ENCODE measurements at places on chromosomes 11 and 22.

GRCh38 chr22:48576333-48577013 lies 1251.2 kb downstream of the BRD1 start:
- no peak for DNase-seq

- DNase-seq = no peak
Measured at GRCh38 chr11:94576306-94576705, 9.1 kb downstream of the PIWIL4 start.

GRCh38 chr22:50529897-50530579 lies at the start of gene TYMP:
TSS of gene TYMP (minus strand) at chr22:50530012. CDS start at chr22:50529709, 303 bp downstream.
- DNase-seq = peak; percentile 94

DNA sequence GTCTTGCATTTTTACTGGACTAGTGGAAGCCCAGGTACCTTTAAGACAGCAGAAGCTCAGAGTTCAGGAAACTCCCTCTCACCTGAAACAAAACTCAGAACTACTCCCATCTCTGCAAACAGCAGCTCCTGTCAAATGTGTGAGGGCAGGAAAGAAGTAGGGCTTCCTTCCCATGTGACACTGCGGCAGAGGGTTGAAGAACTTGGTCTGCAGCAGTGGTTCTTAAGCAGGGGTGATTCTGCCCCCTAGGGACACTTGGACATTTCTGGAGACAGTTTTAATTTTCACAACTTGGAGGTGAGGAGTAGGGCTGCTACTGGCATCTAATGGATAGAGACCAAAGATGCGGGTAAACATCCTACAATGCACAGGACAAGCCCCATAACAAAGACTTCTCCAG lies 63.4 kb downstream of the RCN1 start:
- DNase-seq = no peak

GRCh38 chr11:65586676-65587075 lies 8.9 kb downstream of the KCNK7 start:
- DNase-seq = no peak

DNA sequence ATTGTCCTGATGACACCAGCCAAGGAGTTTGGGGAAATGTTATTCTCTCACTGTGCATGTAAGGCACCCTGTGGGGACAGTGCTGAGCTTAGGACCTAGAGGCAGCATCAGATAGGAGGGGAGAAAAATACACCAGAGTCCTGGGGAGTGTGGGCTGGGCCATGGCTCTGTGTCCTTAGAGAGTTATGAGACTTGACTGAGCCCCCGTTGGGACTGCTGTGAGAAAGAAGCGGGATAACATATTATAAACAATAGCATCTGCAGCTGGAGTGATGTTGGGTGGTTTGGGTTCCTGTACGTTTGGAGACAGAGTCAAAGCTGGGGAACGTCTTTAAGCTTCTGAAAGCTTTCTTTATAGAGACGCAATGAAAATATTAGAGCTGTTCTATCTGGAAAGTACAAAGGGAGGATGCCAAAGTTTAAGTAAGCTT lies 90.9 kb upstream of the CRTAM start:
- no peak for DNase-seq

DNA sequence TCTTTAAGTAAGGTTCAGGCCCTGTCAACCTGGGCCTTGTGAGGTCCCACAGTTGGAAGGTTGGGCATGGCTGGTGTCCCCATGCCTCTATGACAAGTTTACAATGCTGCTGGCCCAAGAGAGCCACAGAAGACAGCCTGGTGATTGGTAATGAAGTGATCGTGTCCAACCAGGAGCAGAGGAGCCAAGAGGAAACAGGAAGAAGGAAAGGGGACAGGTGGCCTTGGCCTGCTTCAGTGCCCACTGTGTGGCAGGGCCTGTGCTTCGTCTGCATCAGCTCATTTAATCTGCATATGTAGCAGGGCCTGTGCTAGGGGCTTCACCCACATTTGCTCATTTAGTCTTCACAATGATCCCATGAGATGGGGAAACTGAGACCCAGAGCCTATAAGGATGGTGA lies 42.1 kb upstream of the CSNK2A3 start:
- DNase-seq = no peak

DNA sequence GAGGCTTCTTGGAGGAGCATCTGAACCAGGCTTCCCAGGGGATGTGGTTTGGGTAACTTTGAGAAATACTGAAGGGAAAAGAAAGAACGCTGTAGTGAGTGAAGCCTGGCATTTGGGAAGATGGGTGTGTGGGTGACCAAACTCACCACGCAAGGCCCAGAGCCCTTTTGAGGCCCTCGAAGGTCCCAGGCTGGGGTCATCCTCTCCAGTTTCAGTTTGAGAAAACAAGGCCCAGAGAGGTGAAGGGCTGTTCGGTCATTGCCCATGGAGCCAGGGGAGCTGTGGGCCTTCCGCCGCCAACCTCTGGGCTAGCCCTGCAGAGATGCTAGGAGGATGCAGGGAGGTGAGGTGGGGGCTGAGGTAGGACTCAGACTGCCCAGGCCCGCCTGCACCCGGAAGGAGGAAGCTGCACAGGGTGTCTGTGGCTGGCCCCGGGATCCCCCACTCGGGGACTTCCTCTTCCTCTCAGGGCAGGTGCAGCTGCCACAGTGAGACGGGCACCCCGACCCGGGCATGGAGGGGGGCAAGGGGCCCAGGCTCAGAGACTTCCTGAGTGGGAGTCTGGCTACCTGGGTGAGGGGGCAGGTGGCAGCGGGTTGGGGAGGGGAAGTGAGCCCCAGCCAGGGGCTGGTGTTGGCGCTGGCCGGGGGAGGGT lies at the start of gene CCDC88B:
TSS of gene CCDC88B (plus strand) at position 451 of the 655 bp plus-strand sequence. CDS start at position 514, 63 bp downstream.
- peak; percentile 95 for DNase-seq

- DNase-seq = no peak
Measured at GRCh38 chr11:130526846-130527245, 78.4 kb downstream of the ADAMTS15 start.

DNA sequence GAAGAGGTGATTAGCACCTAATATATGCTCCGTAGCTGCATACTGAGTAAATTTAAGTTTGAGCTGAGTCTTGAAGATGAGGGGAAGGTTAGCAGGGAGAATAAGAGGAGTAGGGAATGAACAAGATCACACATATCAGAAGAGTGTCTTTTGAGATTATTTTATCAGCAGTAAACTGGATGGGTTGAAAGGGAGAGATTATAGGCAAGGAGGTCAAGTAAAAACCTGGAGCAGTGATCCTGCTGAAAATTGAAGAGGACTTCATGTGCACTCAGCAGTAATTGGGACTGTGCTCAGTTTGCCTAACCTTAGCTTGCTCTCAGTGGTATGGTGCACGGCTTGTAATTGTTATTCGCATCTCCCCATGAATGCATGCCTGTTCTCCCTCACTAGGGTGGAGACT lies 79.5 kb upstream of the PICALM start:
- DNase-seq = no peak

GRCh38 chr22:44211256-44211945 lies 30.7 kb downstream of the PARVG start:
- no peak for DNase-seq

DNA sequence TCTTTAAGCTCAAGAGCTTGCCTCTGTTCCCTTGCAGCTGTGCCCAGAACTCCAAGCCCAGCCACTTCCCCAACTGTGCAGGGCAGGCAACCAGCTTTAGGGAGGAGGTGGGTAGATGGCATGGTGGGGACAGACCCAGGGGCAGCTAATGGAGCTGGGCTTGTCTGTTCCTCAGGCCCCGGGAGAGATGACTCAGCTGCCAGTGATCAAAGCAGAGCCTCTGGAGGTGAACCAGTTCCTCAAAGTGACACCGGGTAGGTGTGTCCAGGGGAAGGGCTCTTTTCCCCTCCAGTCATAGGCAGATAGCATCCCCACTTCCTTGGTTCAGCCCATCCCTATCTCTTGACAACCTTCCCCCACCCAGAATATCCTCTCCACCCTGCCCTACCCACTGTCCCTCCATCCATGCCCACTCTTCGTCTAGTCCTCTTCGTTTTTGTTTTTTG lies 32.4 kb downstream of the CREB3L1 start:
- no peak for DNase-seq

DNA sequence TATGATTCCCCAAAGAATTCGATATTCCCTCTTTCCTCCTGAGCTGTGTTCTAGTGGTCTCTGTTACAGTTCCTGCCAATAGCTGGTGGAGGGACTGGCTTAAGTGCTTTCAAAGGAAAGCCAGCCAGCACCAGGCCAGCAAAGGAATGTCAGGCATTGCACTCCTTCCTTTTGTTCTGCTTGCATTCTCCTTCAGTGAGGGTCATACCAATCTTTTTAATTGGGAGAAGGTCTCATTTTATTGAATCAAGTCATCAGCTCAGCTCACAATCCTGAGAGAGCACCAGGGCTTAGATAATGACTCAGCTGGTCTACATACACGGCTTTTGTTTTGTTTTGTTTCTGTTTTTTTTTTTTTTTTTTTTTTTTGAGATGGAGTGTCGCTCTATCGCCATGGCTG lies 222.9 kb downstream of the NAV2 start:
- no peak for DNase-seq

GRCh38 chr22:20187777-20188566 lies 37.1 kb upstream of the CCDC188 start:
- no peak for DNase-seq

DNA sequence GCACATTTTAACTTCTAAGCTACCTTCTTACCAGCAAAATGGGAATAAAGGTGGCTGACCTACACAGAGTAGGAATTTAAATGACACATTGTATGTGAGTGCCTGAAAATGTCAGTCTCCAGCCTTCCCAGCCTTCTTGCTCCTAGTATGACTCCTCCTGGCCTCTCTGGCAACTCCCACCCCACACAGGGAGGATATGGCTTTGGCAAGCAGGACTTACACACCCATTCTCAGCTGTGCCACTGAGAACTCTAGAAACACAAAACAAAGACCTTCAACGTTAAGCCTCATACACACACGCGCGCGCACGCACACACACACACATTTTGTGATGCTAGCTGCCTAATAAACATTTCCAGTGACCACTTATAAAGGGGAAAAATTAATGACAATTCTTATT lies 65.8 kb downstream of the PACSIN2 start:
- DNase-seq = no peak

DNA sequence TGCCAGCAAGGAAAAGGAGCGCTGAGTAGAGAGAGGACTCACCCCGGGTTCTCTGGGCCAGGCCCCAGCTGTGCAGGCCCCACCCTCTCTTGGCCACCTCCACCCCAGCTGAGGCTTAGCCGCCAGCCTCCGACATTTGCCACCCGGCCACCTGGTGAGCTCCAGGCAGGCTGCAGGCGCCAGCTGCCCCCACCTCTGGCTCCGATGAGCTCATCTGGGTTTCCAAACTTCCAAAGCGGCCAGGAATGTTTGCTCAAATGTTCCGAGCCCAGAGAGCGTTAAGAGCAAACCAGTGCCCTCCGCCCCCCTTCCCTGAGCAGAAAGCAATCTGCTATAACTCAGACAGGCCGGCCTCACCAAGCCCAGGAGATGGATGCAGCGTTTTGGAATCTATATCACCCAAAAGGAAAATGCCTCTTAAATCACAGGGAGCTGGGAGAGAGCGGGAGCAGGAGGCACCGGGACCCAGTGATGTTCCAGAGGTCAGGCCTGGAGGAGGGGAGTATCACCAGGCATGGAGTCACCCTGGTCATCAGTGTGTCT lies 9.1 kb upstream of the MN1 start:
- no peak for DNase-seq

- no peak for DNase-seq
Measured at GRCh38 chr11:27158456-27159334, 118.1 kb downstream of the BBOX1 start.

DNA sequence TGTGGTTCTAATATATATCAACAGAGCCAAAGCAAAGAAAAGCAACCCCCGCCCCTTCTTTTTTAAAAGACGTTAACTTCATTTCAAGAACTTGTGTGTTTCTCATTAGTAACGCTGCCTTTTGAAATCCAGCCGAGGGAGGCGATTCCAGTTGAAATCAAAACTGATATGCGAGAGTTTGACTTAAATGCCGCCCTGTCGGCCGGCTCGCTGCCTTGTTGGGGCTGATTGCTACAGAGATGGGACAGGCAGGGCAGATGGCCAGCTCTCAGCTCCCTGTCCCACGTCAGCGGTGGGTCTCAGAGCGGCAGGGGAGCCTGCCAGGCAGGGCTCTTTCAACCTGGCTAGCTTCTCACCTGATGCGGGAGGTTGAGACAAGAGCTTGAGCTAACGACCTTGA lies 51.9 kb upstream of the ALX4 start:
- DNase-seq = no peak

DNA sequence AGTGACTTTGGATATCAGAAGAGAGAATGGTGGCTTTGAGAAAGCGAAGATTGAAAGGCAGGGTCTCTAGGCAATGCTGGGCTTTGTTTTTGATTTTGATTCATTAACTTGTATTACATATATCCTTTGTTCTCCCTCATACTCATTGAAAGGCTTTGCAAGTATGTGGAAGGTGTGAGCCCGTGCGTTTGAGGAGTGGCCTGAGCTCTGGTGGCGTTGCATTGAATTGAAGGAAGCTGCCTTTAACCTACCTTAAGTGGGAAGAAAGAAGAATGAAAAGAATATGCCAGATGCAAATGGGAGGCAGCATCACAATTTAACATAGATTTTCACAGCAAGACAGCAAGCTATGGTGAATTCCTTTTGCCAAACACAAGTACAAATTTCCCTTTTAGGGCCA lies 6.7 kb downstream of the MMP7 start:
- DNase-seq = no peak

DNA sequence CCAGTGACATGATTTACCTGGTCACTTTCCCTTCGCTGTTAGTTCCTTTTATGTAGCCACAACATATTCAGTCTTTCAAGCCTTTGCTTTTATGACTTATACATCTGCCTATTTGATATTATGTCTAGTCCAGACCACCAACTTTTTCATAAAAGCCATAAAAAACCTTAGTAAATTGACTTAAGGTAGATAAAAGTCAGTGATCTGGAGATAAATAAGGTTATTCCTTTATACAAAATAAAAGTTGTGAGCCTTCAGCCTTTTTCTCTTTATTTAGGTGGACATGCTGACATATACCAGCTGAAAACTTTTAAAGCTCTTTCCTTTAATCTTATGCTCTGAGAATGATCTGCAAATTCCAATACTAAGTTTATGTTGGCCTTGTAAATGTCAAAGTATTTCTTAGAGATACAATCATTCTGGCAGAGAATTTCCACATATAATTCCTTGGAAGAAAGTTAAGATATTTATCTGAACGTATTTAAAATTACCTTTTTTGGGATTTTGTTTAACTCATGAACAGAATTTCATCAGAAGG lies 690.4 kb upstream of the CHORDC1 start:
- no peak for DNase-seq

- no peak for DNase-seq
Measured at GRCh38 chr11:60357771-60358170, 20.6 kb upstream of the MS4A7 start.

- DNase-seq = no peak
Measured at GRCh38 chr11:110838808-110839207, 126.6 kb upstream of the ARHGAP20 start.

DNA sequence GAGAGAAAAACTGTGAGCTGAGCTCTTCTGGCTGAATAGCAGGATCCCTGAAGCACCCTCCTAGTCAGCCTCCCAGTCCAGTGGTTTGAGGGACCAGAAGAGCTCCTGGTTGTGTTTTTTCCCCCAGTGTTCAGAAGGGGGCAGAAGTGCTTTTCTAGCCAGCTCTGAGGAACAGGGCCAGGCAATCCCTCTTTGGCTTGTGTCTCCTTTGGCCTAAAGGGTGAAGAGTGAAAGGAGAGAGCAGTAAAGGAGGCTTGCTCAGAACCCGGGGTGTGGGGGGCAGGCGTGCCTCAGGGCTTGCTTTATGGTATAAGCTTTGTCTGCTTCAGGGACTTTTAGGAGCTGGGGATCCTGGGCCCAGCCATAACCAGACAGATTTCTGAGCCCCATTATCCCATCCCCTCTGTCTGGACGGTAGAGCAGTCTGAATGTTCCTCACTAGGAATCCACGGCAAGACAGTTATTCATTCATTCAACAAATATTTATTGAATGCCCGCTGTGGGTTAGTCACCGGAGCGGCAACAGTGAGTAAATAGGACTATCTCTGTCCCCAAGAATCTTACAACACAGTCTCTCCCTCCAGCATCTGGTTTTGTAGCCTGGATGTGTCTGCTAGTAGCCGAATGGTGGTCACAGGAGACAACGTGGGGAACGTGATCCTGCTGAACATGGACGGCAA lies 14.5 kb downstream of the ACP2 start:
- no peak for DNase-seq
